Body of pancreas (tissue), 4 donors: ENCODE measurements at places on chromosomes 3 and 15. TPM values are rescaled to one million over a fixed set of nuclear protein-coding genes. Genes with fewer than 3 reads are reported as not detected.

GRCh38 chr3:32934150-32934742 is 17.2 kb upstream of the CCR4 start:
- peak; percentile 16 for DNase-seq
- no peaks in the 10 kb centered on the region for H3K4me1 ChIP-seq
- no peak overlapping the region for H3K27ac ChIP-seq

Gene STAC
- not detected for total RNA-seq

GRCh38 chr3:174769171-174769570 is 90.0 kb upstream of the NAALADL2 start:
- no peaks in the 10 kb centered on the region for H3K36me3 ChIP-seq
- H3K4me3 ChIP-seq, result no peak overlapping the region
- no peak for DNase-seq
- no peaks in the 10 kb centered on the region for H3K4me1 ChIP-seq

DNA sequence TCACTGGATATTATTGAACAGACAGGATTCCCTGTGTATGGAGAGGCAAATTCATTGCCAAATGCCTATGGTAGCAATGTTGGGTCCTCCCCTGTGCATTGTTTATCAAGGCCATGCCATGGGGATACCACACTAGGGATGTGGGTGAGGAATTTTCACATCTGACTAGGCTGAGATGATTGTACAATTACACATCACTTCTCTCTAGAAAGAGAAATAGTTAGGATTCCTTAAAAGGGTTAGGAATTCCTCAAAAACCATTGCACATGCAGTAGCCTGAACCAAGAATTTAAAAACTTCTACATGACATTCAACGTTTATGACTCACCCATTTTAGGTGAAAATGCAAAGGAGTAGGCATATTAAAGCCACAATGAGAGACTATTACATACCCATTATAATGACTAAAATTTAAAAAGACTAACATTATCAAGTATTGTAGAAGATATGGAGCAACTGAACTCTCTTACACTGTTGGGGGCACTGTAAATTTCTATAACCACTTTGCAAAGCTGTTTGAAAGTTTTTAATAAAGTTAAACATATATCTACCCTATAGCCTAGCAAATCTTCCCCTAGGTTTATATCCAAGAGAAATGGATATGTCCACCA is 175.9 kb downstream of the THRB start:
- no peaks in the 10 kb centered on the region for H3K36me3 ChIP-seq
- H3K4me1 ChIP-seq, result no peaks in the 10 kb centered on the region
- H3K4me3 ChIP-seq, result no peak overlapping the region
- no peaks in the 10 kb centered on the region for H3K27me3 ChIP-seq
- no peak for DNase-seq
- no peak overlapping the region for H3K27ac ChIP-seq

Gene ZMAT3
- total RNA-seq, result 6.6 TPM

DNA sequence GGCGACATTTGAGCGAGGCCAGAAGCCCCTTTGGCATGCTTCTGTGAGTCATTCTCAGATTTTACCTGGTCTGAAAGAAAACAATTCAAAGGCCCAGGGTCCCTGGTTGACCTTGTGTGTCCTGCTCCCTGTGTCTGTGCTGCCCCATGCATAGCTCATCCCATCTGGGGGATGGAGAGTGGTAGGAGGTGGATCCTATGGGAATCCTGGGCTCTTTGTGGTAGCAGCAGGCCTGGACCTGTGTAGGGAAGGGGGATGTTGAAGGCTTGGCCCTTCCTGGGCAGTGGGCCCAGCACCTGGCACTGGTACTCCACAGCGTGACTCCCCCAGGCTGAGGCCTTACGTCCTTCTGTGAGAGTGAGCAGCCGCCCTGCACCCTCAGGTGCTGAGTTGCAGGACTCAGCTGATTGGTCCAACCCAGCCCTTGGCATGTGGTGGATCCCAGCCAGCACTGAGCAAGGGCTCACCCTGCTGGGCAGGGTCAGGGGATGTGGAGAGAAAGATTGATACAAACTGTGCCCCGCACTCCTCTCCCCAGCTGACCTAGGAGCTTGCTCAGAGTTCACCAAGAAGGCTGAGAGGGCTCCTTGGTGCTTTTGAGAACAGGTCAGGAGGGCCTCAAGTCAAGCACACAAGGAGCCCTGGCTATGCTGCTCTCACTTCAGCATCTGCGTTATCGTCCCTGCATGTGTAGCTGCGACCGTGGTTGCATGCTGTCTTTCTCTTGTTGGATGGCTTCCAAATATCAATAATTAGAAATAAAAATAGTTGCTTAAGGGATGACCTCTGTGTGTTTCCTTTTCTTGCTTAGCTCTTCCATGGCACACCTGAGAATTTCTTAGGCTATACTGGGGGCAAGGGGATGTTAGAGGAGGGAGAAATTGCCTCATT is 21.4 kb upstream of the JMJD7 start:
- no peaks in the 10 kb centered on the region for H3K4me1 ChIP-seq
- H3K4me3 ChIP-seq, result no peak overlapping the region
- no peaks in the 10 kb centered on the region for H3K27me3 ChIP-seq
- no peaks in the 10 kb centered on the region for H3K36me3 ChIP-seq
- DNase-seq, result no peak

GRCh38 chr3:42169579-42170120 is 78.5 kb downstream of the TRAK1 start:
- H3K27me3 ChIP-seq, result no peaks in the 10 kb centered on the region
- H3K4me3 ChIP-seq, result no peak overlapping the region
- peaks cover 24% of the 10 kb centered on the region for H3K4me1 ChIP-seq
- DNase-seq, result no peak
- no peak overlapping the region for H3K27ac ChIP-seq

DNA sequence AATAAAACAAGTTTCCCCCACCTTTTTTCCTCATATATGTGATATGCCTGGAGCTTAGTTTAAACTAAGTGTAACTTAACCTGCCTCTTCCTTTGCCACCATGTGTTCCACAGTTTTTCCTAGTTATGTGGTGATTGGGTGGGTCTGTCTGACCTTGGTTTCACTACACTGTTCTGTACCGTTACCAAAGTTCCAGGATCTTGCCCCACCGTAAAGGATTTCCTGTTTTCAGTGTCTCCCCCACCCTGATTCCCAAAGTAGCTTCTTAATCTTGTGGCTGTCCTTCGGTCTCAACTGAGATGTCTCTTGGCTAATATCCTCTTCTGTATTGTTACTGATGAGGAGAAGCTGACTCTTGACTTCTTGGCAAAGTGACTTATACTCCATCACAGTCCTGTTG is 6.4 kb upstream of the MGA start:
- no peak overlapping the region for H3K4me3 ChIP-seq
- H3K36me3 ChIP-seq, result no peaks in the 10 kb centered on the region
- no peaks in the 10 kb centered on the region for H3K4me1 ChIP-seq
- DNase-seq, result no peak
- no peaks in the 10 kb centered on the region for H3K27me3 ChIP-seq
- no peak overlapping the region for H3K27ac ChIP-seq

DNA sequence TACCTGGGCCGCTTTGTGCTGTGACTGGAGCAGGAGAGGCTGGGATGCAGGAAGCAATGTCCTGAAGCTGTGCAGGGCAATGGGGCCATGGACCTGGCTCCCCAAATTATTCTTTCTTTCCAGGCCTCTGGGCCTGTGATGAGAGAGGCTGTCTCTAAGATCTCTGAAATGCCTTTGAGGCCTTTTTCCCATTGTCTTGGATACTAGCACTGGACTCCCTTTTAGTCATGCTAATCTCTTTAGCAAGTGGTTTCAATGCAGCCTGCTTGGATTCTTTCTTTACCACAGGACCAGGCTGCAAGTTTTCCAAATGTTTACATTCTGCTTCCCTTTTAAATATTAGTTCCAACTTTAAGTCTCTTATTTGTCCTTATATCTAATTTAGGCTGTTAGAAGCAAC is 64.8 kb upstream of the SGO1 start:
- H3K36me3 ChIP-seq, result no peaks in the 10 kb centered on the region
- H3K4me1 ChIP-seq, result no peaks in the 10 kb centered on the region
- no peak overlapping the region for H3K27ac ChIP-seq
- H3K4me3 ChIP-seq, result no peak overlapping the region
- no peaks in the 10 kb centered on the region for H3K27me3 ChIP-seq

GRCh38 chr3:42149975-42150374 is 58.8 kb downstream of the TRAK1 start:
- H3K4me1 ChIP-seq, result no peaks in the 10 kb centered on the region
- H3K36me3 ChIP-seq, result no peaks in the 10 kb centered on the region
- no peak for DNase-seq
- no peaks in the 10 kb centered on the region for H3K27me3 ChIP-seq
- no peak overlapping the region for H3K27ac ChIP-seq
- H3K4me3 ChIP-seq, result no peak overlapping the region

Gene UACA
- total RNA-seq, result 22.4 TPM

Gene NLGN1
- total RNA-seq, result 0.52 TPM

Gene POTEB2
- not detected for total RNA-seq

Gene ZBED2
- not detected for total RNA-seq

Gene BFSP2
- total RNA-seq, result not detected

GRCh38 chr3:45964139-45964538 is 20.9 kb downstream of the CXCR6 start:
- no peak overlapping the region for H3K27ac ChIP-seq
- H3K4me1 ChIP-seq, result no peaks in the 10 kb centered on the region
- H3K4me3 ChIP-seq, result no peak overlapping the region
- DNase-seq, result no peak
- H3K27me3 ChIP-seq, result no peaks in the 10 kb centered on the region

Gene CMTM7
- 23.3 TPM for total RNA-seq

Gene HES1
- total RNA-seq, result 49.1 TPM

Gene PRTG
- 4.0 TPM for total RNA-seq

- no peak overlapping the region for H3K4me3 ChIP-seq
- no peaks in the 10 kb centered on the region for H3K36me3 ChIP-seq
- H3K4me1 ChIP-seq, result no peaks in the 10 kb centered on the region
- H3K27ac ChIP-seq, result no peak overlapping the region
- DNase-seq, result no peak
These were observed 77.3 kb downstream of the RORA start for GRCh38 chr15:61151791-61152190.

GRCh38 chr15:59247364-59247763 is 40.7 kb downstream of the LDHAL6B start:
- no peaks in the 10 kb centered on the region for H3K36me3 ChIP-seq
- H3K27ac ChIP-seq, result no peak overlapping the region
- no peaks in the 10 kb centered on the region for H3K27me3 ChIP-seq
- no peak overlapping the region for H3K4me3 ChIP-seq
- DNase-seq, result peak; percentile 63

- peak; percentile 94 for DNase-seq
- no peaks in the 10 kb centered on the region for H3K36me3 ChIP-seq
- peaks cover 75% of the 10 kb centered on the region for H3K4me1 ChIP-seq
- H3K27me3 ChIP-seq, result no peaks in the 10 kb centered on the region
These were observed at the start of gene PRKCD for GRCh38 chr3:53160660-53161449. TSS of gene PRKCD (plus strand) at chr3:53161209. CDS start at chr3:53178423, 17,214 bp downstream.

DNA sequence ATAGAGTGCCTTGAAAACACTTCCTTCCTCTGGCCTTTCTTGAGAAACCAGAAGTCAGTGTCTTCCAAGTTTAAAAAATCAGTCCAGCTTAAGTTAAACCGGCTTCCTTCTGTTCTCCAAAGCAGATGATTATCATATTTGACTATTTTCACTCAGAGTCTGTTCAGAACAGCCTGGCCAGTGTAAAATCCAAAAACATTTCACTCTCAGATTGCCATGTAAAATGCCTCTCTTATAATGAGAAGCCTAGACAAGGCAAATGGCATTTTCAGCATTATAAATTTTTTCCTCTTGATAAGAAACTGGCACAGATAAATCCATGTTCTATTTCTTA is 193.5 kb downstream of the TNIK start:
- no peaks in the 10 kb centered on the region for H3K36me3 ChIP-seq
- H3K27me3 ChIP-seq, result no peaks in the 10 kb centered on the region
- DNase-seq, result no peak
- H3K27ac ChIP-seq, result no peak overlapping the region
- no peak overlapping the region for H3K4me3 ChIP-seq

DNA sequence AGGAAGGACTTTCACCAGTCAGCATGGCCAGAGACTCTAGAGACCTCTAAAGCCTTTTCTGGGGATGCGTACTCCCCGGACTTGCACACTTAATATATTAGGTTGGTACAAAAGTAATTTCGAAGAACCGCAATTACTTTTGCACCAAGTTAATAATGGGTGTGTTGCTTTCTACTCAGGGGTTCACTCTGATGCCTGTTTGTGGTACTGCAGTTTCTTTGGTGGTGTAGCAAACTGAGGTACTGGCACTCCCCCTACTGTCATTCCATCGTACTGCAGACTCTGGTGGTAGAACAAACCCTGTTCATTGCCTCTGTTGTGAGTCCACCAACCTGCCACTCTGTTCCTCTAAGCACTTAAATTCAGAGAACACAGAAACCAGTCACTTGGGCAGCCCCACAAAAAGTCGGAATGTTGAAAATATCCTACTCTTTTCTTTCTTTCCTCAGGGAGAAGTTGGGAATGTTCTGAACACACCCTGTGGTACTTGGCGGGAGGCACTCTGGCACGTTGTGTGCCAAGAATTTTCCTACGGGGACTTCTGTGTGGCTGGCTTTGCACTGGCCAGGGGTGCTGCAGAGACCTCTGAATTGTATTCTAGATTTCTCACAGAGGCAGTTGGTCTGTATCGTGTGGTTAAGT is 46.3 kb downstream of the GABRG3 start:
- peak; percentile 47 for DNase-seq
- H3K4me3 ChIP-seq, result no peak overlapping the region
- H3K27me3 ChIP-seq, result no peaks in the 10 kb centered on the region
- no peak overlapping the region for H3K27ac ChIP-seq

Gene DOCK3
- not detected for total RNA-seq

- no peaks in the 10 kb centered on the region for H3K4me1 ChIP-seq
- no peaks in the 10 kb centered on the region for H3K36me3 ChIP-seq
- H3K4me3 ChIP-seq, result no peak overlapping the region
- no peak overlapping the region for H3K27ac ChIP-seq
- no peaks in the 10 kb centered on the region for H3K27me3 ChIP-seq
- DNase-seq, result no peak
These were observed 31.0 kb downstream of the KLHL6 start for GRCh38 chr3:183524476-183524875.

Gene CDHR4
- total RNA-seq, result not detected

Gene FAM227B
- not detected for total RNA-seq

Gene NPTN
- 34.2 TPM for total RNA-seq

- no peak overlapping the region for H3K4me3 ChIP-seq
- no peak overlapping the region for H3K27ac ChIP-seq
- no peaks in the 10 kb centered on the region for H3K36me3 ChIP-seq
- peaks cover 11% of the 10 kb centered on the region for H3K4me1 ChIP-seq
These were observed 187.3 kb downstream of the KCNAB1 start for GRCh38 chr3:156307704-156308103.

GRCh38 chr3:16838561-16838960 is 46.2 kb upstream of the PLCL2 start:
- H3K27ac ChIP-seq, result peak overlapping the region; percentile 52
- H3K27me3 ChIP-seq, result no peaks in the 10 kb centered on the region
- no peaks in the 10 kb centered on the region for H3K36me3 ChIP-seq
- H3K4me3 ChIP-seq, result no peak overlapping the region
- DNase-seq, result peak; percentile 80
- H3K4me1 ChIP-seq, result peaks cover 58% of the 10 kb centered on the region

GRCh38 chr3:113132571-113132996 is 78.8 kb upstream of the BOC start:
- no peak for DNase-seq
- H3K4me1 ChIP-seq, result no peaks in the 10 kb centered on the region
- no peaks in the 10 kb centered on the region for H3K36me3 ChIP-seq
- no peak overlapping the region for H3K4me3 ChIP-seq
- H3K27ac ChIP-seq, result no peak overlapping the region

- H3K4me1 ChIP-seq, result no peaks in the 10 kb centered on the region
- H3K27me3 ChIP-seq, result no peaks in the 10 kb centered on the region
- H3K4me3 ChIP-seq, result no peak overlapping the region
- H3K27ac ChIP-seq, result no peak overlapping the region
- no peaks in the 10 kb centered on the region for H3K36me3 ChIP-seq
These were observed 40.9 kb upstream of the CCDC80 start for GRCh38 chr3:112681822-112682325.
